Astrocyte of the cerebellum (primary cell): ENCODE measurements at places on chromosomes 12 and 14.

- DNase-seq: no peak
Measured at GRCh38 chr12:93094988-93095737, 166.1 kb upstream of the EEA1 start.

DNA sequence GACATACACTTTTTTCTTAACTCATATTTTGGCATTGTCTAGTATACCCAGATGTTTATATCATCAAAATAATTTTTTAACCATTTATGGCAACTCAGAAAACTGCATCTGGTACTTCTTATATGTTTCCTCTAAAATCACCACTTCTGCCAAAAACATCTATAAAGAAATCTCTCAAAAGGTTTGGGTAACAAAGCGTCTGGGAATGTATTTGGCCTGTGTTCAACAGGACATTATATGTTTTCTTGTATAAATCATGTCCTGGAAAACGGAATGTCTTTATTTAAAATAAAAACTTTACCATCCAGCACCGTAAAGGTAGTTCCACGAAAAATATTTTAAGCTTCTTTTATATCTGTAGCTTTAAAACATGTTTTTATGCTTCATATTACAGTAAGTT, 36.1 kb upstream of the FBLN5 start:
- DNase-seq: no peak

DNA sequence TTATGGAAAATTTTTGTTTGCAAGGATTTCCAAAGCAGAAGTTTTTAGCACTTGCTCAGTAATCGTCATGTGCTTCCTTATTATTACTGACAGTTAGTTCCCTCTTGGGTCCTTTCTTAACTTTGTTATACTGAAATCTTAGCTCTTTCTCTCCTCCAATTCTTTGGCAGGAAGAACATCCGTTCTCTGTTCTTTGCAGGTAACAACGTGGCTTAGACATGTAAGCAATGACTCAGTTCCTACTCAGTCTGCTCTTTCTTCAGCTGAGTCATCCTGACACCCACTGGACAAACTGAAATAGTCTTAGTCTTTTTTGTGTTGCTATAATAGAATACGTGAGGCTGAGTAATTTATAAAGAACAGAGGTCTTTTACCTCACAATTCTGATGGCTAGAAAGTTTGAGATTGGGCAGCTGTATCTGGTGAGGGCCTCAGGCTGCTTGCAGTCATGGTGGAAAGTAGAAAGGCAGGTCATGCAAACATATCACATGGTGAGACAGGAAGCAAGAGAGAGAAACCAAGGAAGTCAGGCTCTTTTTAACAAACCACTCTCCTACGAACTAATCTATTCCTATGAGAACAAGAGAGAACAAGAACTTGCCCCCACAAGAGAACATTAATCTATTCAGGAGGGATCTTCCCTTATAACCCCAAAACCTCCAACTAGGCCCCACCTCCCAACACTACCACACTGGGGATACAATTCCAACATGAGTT, 49.2 kb downstream of the TESPA1 start:
- peak; percentile 63 for DNase-seq

DNA sequence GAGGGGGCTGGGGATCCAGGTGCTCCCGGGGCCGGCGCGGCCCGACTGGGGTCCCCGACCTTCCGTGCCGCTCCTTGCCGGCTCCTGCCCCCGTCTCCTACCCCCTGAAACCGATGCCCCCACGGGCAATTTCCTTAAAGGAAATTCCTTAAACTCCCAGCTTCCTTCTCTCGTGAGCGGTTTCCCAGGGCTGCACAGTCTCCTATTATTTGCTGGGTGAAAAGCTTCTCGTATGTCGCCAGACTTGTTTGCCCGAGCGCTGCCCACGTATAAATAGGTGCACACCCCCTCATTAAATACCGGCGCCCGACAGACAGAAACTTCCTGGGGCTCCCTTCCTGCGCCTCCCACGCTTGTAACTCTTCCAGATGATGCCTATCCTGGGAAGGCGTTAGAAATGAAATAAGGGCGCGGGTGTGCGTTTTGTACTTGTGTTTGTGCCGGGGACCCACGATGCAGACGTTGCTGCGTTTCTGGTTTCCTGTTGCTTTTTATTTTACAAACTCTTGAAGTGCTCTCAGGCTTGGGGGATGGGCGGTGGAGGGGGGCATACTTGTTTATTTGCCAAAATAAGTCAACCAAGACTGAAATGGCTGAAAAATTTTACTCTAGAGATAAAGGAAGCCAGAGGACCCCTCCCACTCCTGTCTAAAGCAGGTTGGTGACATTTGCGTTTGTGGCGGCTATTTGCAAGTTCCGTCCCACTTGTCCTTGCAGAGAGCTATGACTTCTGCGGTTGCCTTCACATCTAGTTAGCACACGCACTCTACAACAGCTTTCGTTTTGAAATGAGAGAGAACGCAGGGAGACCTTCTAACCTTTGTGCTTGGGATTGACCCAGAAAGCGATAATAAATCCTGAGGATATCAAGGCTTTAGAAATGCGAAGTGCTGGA, 1.0 kb downstream of the HIP1R start:
- DNase-seq: no peak

DNA sequence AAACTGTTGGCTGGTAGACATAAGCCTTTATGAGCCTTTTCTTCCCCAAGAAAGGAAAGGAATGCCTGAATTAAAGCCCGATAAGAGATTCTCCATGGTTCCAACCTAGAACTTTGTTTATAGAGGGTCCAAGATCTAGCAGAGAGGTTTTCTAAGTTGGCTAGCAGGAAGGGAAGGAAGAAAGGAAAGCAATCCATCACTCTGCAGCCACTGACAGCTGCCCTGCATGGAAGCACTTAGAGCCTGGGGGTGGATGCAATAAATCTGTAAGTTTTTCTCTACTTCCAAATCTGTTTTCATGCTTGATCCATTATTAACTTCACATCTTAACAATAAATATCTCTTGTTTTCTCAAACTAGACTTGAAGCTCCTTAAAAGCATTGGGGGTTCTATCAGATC, 224.4 kb downstream of the KSR2 start:
- no peak for DNase-seq

GRCh38 chr12:89838833-89839232, 130.2 kb upstream of the ATP2B1 start:
- no peak for DNase-seq

DNA sequence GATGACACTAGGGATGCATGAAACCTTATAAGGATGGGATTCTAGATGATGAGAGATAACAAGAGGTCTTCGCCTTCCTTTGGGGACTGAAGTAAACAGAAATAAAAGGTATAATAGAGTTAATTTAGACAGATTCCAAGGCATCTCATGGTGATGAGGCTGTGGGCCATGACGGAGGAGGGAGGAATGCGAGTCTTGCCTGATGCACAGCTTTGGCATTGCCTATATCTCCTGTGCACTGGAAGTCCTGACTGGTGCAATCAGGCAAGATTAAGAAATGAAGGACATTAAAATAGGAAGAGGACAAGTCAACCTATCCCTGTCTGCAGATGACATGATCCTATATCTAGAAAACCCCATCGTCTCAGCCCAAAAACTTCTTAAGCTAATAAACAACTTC, 526.4 kb upstream of the LMO3 start:
- no peak for DNase-seq

DNA sequence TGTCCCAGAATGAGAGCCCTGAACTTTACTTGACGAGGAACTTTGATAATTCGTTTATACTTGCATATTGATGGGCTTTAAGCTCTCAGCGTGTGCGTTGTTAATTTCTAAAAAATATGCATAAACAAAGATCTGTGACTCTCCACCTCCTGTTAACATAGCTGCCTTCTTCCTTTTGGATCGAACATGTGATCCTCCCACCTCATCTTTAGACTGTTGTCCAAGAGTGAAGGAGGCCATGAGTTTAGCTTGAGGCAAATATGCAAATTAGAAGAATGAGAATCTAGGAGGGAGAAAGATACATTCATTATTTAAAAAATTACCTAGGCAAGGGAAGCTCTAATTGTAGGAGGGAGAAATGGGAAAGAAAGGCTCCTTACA, 617 bp downstream of the TTC8 start:
- DNase-seq: no peak

GRCh38 chr12:22032732-22033131, 13.3 kb upstream of the CMAS start:
- no peak for DNase-seq

DNA sequence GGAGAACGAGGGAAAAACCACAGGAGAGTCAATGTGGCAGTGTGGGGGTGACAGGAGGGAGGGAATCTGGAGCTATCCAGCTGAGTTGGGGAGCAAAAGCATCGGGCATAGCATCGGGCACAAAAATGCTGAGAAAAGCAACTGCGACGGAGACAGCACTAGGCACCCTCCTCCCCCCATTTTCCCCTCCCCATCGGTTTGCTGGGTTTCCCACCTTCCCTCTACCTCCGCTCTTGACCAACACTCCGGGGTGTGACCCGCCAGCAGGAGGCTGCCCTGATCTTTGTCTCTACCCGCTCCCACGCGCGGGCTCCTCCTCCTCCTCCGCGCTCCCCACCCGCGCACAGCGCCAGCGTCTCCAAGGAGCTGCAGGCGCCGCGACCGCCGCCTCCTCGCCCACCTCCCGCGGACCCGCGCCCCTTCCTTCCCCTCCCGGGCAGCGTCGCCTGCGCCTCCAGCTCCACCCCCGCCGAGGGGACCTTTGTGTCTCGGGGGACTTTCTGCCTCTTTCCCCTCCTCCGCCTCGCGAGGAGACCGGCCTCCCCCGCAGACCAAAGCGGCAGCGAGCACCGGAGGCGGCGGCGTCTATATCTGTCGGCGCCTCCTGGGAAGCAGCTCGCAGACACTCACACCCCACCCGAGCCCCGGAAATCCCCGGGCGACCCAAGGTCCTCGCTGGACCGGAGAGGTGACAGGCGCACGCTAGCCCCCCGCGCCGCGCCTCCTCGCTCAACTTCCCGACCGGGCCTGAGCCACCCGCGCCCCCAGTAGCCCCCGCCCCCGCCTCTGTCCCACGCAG, 920 bp downstream of the CDK17 start:
- no peak for DNase-seq

GRCh38 chr12:29783773-29784666, at the start of gene TMTC1:
Gene TMTC1, minus strand, starts transcription at chr12:29783942. Its CDS starts 191 bp downstream, at chr12:29783751.
- no peak for DNase-seq

- DNase-seq: no peak
Measured at GRCh38 chr12:14284184-14284722, 81.2 kb upstream of the ATF7IP start.

GRCh38 chr12:116015525-116015924, 262.0 kb downstream of the MED13L start:
- peak; percentile 49 for DNase-seq

DNA sequence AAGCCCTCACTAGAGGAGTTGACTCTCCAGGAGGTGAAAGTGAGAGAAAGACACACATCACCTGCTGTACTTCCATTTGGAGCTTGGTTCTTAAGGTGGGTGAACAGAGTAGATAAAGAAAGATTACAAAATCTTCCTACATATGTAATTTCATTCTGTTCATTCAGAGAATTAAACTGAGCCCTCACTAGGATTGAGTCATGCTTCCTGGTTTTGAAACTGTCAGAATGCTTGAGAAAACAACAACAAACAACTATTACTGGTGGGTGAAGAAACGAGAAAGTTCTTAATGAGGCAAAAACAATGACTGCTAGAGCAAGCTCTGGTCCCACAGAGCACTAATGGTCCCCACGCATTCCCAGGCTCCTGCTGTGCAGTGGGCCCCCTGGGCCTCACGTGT, 841.7 kb downstream of the VRK1 start:
- DNase-seq: no peak
